GM23248 (cell line): ENCODE measurements at places on chromosomes 4 and X. TPM values are rescaled to one million over a fixed set of nuclear protein-coding genes. Genes with fewer than 3 reads are reported as not detected.
A peak's percentile ranks its signal among the peaks of the same experiment; 100 is the strongest.

Gene FAM47A
- not detected in 2 replicates for polyA plus RNA-seq

Gene KLB
- polyA plus RNA-seq, result not detected in 2 replicates

Gene CT83
- not detected in 2 replicates for polyA plus RNA-seq

DNA sequence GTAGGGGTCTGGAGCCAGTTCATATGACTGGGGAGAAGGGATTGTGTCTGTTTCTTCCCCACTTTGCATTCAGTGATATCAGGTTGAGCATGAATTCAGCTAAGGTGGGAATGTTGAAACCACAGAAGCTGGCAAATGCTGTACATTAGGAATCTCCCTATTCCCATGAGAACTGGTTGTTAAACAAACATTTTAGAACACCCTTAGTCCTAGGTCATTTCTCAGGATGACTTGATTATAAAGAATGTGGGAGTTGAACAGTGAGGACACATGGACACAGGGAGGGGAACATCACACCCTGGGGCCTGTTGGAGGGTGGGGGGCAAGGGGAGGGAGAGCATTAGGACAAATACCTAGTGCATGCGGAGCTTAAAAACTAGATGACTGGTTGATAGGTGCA, 62.6 kb upstream of the LIMCH1 start:
- no peak for DNase-seq

DNA sequence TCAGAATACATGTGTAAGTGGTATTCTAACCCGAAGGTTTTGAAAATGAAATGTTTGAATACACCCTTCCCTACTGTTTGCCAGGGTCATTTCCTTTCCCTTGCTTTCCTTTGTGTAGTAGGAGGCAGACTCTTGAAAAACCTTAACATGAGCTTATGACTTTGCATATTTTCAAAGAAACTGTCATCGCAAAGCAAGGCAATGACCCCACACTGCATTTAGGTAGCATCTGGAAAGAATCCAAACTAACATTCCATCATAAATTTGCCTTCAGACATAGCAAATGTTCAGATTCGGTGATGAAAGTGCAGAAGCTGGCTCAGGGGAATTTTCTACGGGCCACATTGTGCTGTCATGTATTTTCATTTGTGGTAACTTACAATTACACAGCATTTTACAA, 32.3 kb downstream of the SH2D1A start:
- no peak for DNase-seq

GRCh38 chr4:90689739-90690138, 562.5 kb downstream of the CCSER1 start:
- no peak for DNase-seq

DNA sequence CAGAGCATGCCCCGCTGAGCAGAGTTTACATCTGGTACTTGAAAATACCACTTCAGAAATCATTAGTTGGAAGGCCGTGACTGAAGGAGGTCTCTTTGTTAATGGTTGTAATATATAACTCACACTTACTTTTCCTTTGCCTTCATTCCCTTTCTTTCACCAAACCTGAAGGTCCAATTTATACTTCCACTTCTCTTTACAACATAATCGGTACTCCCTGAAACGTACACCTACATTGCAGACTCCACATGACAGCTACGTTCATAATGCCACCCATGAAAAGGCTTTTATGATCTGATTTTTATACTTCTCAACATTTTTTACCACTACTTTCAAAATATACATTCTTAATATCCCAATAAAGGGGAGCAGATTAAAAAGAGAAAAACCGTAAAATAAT, 298.7 kb downstream of the C4orf33 start:
- no peak for DNase-seq

GRCh38 chr4:6742989-6743388, 27.0 kb downstream of the BLOC1S4 start:
- DNase-seq, result no peak

Gene RGN
- polyA plus RNA-seq, result 2.4 and 5.0 TPM in 2 replicates

Gene RBMXL3
- polyA plus RNA-seq, result not detected in 2 replicates

GRCh38 chrX:150038315-150038714, 100.0 kb upstream of the EOLA2 start:
- DNase-seq, result no peak

Gene IL21
- not detected in 2 replicates for polyA plus RNA-seq

- DNase-seq, result no peak
Measured at GRCh38 chrX:6946168-6946567, 201.3 kb upstream of the STS start.

Gene CFP
- polyA plus RNA-seq, result 0.15 TPM in 1 of 2 replicates, not detected in the other

DNA sequence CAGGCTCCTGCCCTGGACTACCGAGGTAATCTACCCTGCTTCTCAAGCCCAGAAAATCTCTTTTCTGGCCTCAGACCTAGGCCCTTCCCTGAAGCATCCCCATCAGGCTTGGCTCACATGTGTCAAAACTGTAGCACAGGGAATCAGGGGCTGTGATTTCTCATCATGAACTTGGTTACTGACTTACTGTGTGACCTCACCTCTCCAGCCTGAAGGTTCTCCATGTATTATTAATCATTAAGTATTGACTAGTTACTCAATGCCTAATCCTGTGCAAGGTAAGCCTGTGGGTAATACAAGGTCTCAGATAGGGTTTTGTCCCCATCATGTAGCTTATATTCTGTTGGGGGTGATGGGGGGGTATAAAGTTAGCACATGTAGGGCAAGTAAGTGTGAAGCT, 6.8 kb downstream of the SRPX2 start:
- no peak for DNase-seq

DNA sequence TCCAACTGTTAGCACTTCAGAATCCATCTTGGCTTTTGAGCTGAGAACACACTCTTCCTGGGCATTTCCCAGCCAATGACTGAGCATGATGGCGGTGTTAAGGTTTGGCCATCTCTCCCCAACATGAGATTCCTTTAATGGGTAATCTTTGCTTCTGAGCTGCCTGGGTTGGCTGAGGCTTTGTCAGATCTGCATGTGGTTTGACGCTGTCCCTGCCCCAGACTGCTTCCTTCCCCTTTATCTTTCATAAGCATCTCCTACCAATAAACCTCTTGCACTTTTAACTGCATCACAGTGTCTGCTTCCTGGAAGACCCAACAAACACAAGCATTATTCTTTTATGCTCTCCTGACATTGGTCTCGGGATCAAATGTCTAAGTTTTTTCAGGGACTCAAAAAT, 31.5 kb upstream of the DIPK2B start:
- no peak for DNase-seq

- DNase-seq, result peak; percentile 20
Measured at GRCh38 chrX:45602151-45602550, 401.5 kb upstream of the DIPK2B start.

GRCh38 chrX:44400588-44400987, 57.1 kb upstream of the EFHC2 start:
- peak; percentile 92 for DNase-seq

- DNase-seq, result no peak
Measured at GRCh38 chr4:90816754-90817153, 689.6 kb downstream of the CCSER1 start.

Gene POU4F2
- not detected in 2 replicates for polyA plus RNA-seq

Gene MSX1
- 16.8 and 17.2 TPM in 2 replicates for polyA plus RNA-seq

GRCh38 chr4:54296548-54297203, 67.6 kb downstream of the PDGFRA start:
- no peak for DNase-seq
